ENCODE measurements at places on chromosomes 1 and 21.

GRCh38 chr1:24644100-24644384 is 940 bp downstream of the SRRM1 start:
- DNase-seq, result peak; percentile 47

DNA sequence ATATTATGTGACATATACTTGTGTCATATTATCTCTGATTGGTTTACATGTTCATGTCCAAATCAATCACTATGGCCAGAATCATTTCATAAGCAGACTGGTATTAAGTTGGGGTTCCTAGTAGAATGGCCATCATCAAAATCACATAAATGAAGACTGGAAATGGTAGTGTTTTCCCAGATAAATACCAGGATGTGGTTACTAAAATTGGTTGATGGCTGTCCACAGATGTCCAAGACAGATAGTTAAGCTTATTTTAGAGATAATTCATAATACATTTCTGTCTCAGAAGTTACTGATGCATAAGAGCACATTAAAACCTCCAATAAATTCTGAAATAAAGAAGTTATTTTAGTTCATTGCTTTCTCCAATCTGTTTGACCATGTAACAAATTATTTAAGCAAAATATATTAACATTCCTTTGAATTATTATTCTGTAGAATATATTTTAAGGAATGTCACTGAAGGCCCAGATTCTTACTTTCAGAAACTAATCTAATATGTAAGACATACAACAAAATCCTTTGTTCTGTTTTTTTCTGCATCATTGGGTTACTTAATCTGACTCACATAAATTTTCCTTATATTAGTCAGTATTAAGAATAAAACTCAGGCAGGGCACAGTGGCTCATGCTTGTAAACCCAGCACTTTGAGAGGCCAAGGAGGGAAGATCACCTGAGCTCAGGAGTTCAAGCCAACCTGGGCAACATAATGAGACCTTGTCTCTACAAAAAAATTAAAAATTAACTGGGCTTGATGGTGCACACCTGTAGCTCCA is 483.9 kb downstream of the PTPRC start:
- DNase-seq, result no peak

GRCh38 chr1:190858140-190858539 is 380.5 kb upstream of the BRINP3 start:
- no peak for DNase-seq

- DNase-seq, result no peak
These were observed 104.2 kb downstream of the ATP5PO start for GRCh38 chr21:33811167-33812010.

DNA sequence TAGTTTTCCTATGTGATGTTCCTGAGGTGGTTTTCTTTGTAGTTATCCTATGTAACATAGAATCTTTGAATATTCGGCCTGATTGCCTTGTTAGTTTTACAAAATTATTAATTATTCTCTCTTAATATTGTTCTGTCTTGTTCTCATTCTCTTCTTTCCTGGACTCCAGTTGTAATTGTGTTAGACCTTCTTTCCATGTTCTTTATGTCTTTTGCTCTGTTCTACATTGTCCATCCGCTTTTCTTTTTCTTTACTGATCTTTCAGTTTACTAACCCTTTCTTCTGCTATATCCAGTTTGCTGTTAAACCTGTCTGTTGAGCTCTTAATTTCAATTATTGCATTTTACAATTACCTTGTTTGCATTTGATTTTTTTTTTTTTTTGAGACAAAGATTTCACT is 89.3 kb downstream of the PEX14 start:
- no peak for DNase-seq

DNA sequence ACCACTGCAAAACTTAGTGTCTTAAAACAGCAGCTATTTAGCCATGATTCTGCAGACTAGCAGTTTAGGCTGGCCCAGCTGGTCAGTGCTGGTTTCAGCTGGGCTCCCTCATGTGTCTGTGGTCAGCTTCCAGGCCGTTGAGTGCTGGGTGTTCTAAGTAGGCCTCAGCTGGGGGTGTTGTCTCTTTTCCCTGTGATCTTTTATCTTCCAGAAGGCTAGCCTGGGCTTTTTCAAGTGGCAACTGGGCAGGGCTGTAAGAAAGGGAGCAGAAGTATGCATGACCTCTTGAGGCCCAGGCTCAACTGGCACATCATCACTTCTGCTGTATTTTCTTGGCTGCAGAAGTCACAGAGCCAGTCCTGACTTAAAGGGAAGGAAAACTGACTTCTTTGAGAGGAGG is 136.1 kb downstream of the KIF26B start:
- DNase-seq, result no peak

- no peak for DNase-seq
These were observed 48.3 kb downstream of the BCAR3 start for GRCh38 chr1:93633313-93633712.

DNA sequence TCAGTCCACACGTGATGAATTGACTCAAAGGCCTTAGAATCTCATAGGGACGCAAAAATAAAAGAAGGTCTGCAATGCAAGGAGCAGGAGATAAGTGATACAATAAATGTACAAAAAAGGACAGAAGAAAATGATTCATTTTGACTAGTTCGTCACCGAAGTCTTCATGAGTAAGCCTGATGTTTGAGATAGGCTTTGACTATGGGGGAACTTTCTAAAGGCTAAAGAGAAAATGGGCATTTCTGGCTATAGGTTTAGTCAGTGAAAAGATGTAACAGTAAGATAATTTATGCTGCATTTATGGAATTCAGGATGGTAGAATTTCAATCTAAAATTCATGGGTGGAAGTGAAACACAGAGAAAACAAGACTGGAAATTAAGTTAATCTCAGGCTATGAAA is 163.0 kb downstream of the ADGRL4 start:
- no peak for DNase-seq

DNA sequence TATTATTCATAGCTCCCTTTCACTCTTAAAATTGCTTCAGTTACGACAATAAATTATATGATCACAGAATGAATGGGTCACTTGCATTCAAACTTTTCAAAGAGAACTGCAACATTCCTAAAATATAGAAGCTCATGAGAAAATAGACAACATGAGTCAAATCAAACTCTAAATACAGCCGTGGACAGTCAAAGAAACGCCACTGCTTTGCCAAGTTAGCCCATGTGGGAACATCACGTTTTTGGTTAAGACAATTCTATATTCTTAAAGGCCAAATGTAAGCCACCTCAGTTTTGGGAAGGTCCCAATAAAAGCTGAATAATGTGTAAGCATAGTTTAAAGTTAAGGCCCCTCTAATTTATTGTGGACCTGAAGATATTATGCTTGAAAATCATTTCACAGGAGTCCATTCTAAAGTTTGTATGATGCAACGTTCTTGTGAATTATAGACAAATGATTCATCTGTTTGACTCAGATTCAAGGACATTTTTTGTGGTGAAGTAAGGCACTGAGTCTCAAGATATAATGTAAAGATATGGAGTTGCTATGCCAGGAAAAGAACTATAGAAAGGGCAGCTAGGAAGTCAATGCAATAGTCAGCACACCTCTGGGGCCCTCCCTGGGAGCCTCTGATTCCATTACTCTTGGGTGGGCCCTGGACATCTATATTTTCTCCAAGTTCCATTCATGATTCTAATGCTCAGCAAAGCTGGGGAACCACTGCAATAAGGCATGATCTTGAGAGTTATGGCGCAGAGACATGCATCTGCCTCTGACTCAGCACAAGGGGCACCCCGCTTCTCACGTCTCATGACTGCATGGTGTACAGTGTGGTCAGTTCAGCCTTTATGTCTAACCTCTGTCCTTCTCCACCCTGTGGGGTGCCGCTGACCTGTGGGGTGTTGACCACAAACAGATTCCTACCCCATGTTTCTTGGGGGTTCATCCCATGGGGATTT is 33.9 kb downstream of the ETS2 start:
- no peak for DNase-seq

- peak; percentile 51 for DNase-seq
These were observed 436.4 kb downstream of the PLA2G4A start for GRCh38 chr1:187264995-187265602.

- DNase-seq, result no peak
These were observed 107.2 kb downstream of the PLPPR5 start for GRCh38 chr1:98897479-98897878.

- no peak for DNase-seq
These were observed at the start of gene LGR6 for GRCh38 chr1:202193614-202194327. TSS of gene LGR6 (plus strand) at chr1:202193799. CDS start at chr1:202193990, 191 bp downstream.

DNA sequence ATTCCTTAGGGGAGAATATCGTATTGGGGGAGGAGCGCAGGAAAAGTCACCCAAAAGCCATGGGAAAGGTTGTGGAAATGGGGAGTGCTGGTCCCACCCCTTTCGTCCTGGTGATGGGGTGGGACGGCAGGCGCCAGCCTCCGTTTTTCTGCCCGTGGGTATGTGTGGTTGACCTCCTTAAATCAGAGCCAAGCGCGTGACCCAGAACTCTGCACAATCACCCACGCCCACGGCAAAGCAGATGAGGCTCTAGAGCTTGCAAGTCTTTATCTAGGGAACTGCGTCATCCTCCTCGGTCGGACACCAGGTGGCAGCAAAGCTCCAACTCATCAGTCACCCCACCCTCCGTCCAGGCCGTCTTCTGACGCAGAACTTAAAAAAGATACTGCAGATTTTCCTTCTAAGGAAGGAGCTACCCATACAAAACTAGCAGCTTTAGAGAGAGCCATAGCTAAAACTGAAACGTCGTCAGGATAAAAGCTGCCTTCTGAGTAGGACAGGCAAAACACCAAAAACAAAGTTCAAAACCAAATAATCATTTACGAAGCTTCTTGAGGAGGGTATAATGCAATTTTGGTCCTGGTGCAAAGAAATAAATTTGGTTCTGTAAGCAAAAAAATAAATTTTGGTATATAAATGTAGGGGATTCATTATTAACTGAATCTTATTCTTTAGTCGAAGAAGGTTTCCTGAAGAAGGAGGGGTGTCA is 62.0 kb downstream of the TBX19 start:
- DNase-seq, result peak; percentile 91

DNA sequence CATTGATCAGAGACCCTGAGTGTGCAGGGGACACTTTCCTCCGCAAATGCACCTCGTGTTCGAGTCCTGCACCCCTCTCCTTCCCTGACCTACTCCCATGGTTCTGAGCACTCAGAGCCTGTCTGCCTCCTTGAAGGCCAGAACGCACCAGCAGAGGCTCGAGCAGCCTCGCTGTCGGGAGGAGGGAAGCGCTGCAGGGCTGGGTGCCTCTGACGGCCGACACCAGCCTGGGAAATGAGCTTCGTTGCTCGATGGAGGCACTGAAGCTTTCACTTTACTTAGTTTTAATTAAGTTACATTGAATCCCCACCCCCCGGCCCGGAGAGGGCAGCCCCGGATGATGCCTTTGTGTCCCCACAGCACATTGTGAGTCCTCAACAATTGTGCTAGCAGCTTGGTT is 156.3 kb upstream of the ARHGEF16 start:
- DNase-seq, result no peak
